Stimulated activated CD8-positive, alpha-beta memory T cell treated with anti-CD3 and anti-CD28 coated beads, Interleukin-2, amount 100 ng/mL, for 1 hour (primary cell): ENCODE measurements at places on chromosomes 16 and 17.

DNA sequence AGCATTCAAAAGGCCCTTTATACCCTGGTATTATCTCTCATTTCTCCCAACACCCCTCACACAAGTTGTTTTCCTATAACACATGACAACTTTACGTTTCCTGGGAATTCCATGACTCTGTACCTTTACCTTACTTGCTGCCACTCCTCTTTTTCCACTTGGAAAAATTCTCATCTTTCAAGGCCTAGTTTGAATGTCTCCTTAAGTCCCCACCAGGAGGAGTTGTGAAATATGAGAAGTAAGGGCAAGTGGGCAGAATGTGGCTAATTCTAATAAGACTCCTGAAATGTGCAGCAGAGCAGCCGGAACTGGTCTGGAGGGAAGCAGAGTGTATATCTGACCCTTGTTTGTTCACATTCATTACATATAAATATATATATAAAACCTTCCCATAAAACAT, 39.7 kb downstream of the BRCA1 start:
- no peak for DNase-seq

DNA sequence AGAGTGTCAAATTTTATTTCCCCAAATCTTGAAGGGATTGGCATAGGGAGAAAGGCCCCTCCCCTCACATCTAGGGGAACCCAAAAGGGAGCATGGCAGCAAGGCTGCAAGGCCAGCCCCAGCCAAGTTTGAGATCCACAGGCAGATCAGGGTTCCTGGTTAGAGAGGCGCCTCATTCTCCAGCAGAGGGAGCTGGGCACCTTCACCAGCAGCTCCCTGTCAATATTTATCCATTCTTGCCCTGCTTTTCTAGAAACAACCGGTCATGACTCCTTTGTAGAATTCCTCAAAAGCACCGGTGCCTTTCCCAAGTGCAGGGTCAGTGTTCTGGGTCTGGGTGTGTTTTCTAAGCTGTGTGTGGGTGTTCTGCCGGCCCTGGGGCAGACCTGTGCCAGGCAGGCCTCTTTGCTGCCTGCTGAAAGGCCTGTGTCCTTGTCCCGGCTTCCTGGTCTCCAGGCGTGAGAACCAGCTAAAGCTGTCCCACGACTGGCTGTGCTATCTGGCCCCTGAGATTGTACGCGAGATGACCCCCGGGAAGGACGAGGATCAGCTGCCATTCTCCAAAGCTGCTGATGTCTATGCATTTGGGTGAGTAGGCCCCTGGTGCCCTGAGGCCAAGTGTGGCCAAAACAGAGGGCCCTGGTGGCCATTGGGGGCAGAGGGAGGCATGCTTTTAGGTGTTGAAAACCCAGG, 21.2 kb upstream of the LGALS9 start:
- no peak for DNase-seq

GRCh38 chr17:76927577-76927976, 59.4 kb downstream of the MGAT5B start:
- no peak for DNase-seq

DNA sequence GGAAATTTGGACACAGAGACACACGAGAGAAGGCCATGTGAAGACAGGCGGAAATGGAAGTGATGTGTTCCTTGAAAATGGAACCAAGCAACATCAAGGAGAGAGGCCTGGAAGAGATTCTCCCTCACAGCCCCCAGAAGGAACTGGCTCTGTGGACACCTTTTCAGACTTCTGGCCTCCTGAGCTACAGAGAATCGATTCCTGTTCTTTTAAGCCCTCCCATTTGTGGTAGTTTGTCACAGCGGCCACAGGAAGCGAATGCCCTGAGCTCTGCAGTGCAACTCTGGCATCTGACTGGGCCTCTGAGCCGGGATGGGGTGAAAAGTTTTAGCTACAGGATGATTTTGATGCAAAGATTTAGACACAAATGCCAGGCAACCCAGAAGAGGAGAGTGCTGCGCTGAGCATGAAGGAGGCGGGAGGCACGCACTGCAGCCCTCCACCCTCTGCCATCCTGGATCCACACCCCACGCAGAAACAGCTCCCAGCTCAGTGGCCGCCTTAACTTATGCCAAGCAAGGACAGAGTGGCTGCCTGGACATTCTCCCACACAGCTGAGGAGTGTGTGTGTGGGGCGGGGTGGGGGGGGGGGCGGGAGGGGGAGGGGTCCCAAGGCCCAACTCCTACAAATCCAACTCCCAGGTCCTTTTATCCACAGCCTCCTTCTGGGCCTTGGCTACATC, 2.2 kb downstream of the TIMP2 start:
- DNase-seq: no peak

DNA sequence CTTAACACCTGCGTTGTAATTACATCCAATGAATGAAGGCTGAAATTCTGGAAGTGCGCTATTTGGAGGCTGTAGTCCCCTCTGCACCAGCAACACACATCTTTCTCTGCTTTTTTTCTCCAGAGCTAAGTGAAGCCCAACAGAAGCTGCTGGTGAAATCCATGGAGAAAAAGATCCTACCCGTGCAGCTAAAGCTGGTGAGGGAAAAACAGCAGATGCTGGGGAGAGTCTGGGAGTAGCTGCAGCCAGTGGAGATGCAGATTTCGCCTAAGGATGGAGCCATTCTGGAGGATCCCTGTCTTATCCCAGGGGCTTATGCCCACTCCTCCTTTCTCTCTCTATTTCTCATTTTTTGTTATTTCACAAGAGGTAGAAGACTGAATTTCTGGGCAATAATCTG, 4.8 kb upstream of the PSMD3 start:
- DNase-seq: no peak

- DNase-seq: no peak
Observed at GRCh38 chr16:56789360-56789759, 59.4 kb downstream of the NUP93 start.

DNA sequence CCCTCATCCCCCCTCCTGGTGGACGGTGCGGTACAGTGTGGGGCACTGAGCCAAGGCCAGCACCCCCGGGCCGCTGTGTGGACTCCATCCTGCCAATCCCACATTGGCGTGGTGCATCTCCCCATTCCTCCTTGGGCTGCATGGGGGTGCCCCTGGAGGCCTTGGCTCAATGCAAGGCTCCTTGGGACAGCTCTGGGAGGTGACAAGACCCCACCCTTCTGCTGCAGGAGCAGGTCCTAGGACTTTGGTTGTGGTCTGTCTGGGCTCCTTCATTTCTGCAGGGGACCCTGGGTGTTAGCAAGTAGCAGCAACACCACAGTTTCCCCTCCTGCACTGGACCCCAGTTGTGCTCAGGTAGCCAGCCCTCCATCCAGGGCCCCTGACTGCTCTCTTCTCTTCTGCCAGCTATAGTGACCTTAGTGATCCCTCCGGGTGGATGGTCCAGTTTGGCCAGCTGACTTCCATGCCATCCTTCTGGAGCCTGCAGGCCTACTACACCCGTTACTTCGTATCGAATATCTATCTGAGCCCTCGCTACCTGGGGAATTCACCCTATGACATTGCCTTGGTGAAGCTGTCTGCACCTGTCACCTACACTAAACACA, 1.3 kb downstream of the PRSS21 start:
- no peak for DNase-seq

DNA sequence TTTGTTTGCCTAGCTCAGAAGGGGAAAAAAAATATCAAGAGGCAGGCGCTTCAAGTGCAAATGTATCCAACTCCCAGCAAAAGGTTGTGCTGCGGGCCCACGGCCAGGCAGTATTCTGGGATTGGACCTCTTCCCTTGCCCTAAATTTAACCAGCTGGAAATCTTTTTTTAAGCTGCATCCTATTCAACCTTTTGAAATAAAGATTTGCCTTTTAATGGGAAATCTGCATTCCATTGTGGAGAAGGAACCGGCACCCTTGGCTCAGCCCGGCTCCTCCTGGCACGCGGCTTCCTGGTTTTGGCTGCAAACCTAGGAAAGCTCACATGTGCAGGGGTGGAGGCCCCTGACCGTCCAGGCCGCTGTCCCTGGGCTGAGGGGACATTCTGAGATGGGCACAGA, 38.8 kb upstream of the ENPP7 start:
- no peak for DNase-seq

- no peak for DNase-seq
Observed at GRCh38 chr16:57264950-57265371, 19.5 kb downstream of the PLLP start.

GRCh38 chr17:2076087-2076984, 21.4 kb downstream of the HIC1 start:
- no peak for DNase-seq

DNA sequence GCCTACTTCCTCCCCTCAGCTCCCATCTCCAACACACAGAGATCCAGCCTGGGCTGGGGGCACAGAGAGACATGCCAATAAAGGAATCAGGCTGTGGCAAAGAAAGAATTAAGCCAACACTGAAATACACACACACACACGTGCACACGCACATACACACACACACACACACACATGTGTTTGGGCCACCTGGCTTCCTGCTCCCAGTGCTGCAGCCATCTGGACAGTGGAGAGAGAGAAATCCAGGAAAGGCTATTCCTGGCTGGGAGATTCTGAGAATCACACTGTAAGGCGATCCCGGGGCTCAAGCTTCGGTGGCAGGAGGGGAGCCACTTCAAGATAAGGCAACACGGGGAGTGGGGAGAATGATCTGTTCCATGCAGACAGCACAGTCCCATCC, 72.4 kb downstream of the NOG start:
- DNase-seq: no peak

GRCh38 chr16:68479271-68479670, 31.0 kb upstream of the SMPD3 start:
- no peak for DNase-seq

DNA sequence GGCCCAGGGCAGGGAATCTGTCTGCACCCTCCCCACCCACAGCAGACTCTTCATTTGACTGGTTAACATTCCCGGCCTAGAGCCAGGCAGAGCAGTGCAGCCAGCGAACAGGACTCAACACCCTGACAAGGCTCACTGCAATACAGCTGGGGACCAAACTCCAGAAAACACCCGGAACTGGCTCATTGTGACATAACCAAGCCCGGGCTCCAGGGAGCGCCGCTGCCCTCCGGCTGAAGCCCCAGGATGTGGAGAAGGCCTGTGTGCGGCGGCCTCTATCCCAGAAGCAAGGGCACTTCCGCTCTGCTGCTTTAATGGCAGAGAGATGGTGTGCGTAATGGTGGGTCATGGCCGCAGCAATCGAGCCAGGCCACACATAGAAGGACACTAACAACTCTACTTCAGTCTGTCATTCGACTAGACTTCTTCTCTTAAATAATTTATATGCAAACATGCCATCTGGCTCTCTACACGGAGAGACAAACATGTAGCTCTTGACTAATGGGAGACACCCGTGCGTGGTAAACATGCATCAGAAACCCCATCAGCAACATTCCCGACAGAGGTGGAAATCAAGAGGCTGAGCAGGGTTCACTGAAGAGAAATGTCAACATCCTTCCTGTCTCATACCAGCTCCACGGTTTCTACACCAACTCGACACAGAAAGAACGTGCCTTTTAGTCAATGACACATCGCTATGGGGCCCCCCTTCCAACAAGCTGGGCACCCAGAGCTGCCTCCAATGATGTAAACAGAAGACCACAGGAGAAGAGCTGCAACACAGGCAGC, 18.0 kb downstream of the KLHDC4 start:
- no peak for DNase-seq
